Thoracic aorta (tissue), 2 donors: ENCODE measurements at places on chromosomes 2 and 18.

DNA sequence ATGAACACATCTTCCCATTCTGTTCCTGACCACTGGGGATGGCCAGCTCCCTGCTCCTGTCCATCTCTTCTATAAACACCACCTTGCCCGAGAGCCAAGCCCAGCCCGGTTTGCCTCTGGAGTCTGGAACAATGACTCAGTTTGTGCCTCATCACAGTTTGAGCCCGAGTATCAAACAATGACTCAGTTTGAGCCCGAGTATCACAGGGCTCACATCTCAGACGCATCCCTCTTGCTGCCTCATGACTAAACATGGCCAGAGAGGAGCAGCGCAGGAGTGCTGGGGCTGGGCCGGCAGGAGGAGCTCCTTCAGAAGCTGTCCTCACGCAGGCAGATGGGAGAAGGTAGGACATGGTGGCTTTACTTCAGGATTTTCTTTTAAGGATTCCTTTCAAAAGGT lies 68.7 kb downstream of the PXDN start:
- peak; percentile 47 for DNase-seq

GRCh38 chr2:58046335-58046584 lies 346 bp upstream of the VRK2 start:
- DNase-seq: no peak

GRCh38 chr2:1477196-1478040 lies 64.2 kb downstream of the TPO start:
- no peak for DNase-seq

GRCh38 chr2:121043827-121044222 lies 241.2 kb downstream of the TFCP2L1 start:
- DNase-seq: no peak

DNA sequence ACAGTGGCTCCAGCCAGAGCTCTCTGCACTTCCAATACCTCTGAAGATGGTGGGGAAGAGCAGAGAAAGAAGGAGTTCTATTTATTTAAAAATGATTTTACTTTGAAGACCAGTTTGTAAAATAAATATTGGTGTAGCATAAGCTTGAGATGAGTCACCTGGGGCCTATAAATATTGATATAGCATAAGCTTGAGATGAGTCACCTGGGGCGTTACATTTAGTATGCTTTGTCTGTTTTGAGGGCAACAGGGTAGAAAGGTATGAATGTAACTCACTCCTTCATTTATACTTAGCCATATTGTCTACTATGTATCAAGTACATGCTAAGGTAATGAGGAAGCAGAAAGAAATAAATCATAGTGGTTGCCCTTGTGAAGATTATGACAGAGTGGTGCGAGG lies 7.7 kb upstream of the SULT1C4 start:
- DNase-seq: no peak

DNA sequence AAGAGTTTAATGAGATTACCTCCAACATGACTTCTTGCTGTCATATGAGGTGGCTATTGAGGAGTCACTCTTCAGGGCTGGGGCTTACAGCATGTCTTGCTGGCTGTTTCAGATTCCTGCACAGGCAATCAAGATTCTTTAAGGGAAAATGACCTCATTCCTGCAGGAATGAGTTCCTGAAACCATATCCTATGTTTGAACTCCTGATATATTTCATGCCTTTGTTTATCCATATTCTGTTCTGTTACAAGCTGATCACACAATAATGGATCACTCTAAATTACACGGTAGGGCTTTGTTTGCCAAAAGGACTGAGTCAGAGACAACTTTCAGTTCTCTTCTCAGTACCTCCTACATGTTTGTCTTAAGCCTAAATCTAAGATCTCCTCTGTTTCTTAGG lies 879.8 kb upstream of the PIK3C3 start:
- DNase-seq: no peak

GRCh38 chr2:15159751-15160177 lies 401.4 kb downstream of the NBAS start:
- DNase-seq: no peak

DNA sequence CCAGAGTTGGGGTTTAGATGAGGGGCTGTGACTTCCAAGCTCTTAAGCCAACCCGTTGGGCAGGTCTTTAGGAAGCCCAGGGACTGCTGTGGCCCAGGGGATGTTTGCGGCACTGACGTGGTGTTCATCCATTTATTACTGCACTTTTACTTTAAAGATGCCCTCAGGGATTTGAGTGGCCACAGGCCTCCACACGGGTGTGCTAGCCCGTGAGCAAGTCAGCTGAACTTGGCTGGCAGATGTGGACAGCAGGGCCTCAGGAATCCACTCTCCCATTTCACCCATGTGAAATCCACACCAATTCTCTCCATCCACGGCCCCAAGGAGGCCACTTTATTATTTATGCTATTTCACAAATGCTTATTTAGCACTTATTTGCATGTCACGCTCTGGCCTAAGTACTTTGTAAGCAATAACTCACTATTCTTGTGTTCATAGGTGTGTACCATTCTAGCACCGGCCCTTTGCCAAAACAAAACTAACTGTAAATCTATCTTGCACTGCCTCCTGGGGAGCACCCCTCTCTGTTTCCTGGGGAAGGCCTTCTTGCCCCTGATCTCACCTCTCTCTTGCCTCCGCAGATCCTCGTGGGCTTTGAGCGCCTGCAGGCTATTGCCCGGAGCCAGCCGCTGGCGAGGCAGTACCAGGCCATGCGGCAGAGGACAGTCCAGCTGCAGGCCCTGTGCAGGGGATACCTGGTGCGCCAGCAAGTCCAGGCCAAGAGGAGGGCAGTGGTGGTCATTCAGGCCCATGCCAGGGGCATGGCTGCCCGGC lies 39.1 kb upstream of the GPR17 start:
- no peak for DNase-seq

GRCh38 chr2:20106746-20107145 lies 55.3 kb upstream of the LAPTM4A start:
- no peak for DNase-seq

GRCh38 chr2:200735061-200735460 lies 76.6 kb upstream of the BZW1 start:
- DNase-seq: no peak

DNA sequence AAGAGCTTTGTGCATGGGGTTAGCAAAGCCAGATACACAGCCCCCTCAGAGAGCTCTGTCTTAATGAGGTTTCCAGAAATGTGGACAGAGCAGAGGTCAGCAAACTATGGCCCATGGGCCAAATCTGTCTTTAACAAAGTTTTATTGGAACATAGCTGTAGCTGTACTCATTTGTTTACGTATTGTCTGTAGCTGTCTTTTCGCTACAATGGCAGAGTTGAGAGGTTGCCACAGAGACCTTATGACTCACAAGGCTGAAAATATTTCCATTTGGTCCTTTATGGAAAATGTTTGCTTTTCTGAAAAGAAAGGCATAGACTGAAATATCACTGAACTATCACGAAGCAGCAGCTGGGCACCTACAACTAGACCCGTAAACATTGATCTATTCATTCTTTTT lies 841.8 kb downstream of the SLC4A3 start:
- no peak for DNase-seq

- no peak for DNase-seq
Observed at GRCh38 chr2:22027345-22028005, 903.7 kb downstream of the TDRD15 start.

- no peak for DNase-seq
Observed at GRCh38 chr2:1972948-1973347, 228.6 kb upstream of the PXDN start.

GRCh38 chr2:88654714-88655113 lies 27.4 kb upstream of the EIF2AK3 start:
- DNase-seq: no peak

- DNase-seq: no peak
Observed at GRCh38 chr2:222465746-222466145, 41.4 kb downstream of the SGPP2 start.

GRCh38 chr2:70516596-70516995 lies 37.0 kb downstream of the TGFA start:
- DNase-seq: no peak

- DNase-seq: no peak
Observed at GRCh38 chr2:185375731-185376130, 362.9 kb upstream of the FSIP2 start.

DNA sequence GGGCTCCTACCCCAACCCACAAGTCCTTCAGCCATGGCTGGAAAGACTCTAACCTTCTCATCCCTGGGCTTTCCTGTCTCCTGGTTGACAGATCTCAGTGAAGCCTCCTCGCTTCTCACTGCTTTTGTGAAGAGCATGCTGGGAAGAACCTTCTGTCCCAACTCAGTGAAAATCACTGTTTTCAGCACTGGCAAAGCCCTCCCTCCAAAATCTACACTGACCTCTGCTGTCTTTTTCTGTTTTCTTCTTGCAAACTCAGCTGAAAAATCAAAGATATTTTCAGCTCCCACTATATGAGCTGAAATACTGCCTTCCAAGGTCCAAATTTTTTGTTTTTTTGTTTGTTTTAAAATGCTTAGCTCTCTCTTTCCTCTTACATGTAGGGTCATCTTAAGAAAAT lies 266.3 kb upstream of the AGAP1 start:
- no peak for DNase-seq

- no peak for DNase-seq
Observed at GRCh38 chr2:160835166-160835565, 325.1 kb upstream of the TANK start.

- DNase-seq: no peak
Observed at GRCh38 chr2:230874876-230875275, 10.1 kb downstream of the ITM2C start.

DNA sequence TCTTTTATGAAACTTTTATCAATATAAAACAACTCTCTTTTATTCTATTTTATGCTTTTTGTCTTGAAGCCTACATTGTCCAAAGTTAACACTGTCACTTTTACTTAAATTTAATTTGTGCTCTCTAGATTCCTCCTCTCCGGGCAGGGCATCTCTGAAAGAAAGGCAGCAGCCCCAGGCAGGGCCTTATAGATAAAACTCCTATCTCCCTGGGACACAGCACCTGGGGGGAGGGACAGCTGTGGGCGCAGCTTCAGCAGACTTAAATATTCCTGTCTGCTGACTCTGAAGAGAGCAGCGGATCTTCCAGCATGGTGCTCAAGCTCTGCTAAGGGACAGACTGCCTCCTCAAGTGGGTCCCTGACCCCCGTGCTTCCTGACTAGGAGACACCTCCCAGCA lies 447.7 kb upstream of the FANCL start:
- DNase-seq: no peak

GRCh38 chr18:64398320-64398719 lies 249.4 kb upstream of the LINC00305 start:
- DNase-seq: no peak

GRCh38 chr2:31227110-31227509 lies 6.8 kb upstream of the EHD3 start:
- DNase-seq: no peak

- no peak for DNase-seq
Observed at GRCh38 chr2:88599527-88599926, 27.7 kb downstream of the EIF2AK3 start.

DNA sequence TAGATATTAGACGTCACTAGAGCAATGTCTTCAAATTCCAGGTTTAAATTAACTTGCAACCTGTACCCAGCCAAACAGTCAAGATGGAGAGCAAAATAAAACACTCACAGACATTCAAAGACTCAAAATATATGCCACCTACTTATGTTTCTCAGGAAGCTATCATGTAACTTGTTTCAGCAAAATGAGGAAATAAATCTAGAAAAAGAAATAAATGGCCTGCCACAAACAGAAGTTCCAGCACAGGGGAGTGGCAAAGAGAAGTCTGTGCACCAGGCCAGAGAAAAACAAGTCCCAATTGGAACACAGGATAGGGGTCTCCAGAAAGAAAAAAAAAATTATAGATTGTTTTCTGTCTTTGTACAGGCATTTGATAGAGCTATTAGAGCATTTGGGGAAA lies 96.7 kb downstream of the LRP2 start:
- no peak for DNase-seq

GRCh38 chr2:57536535-57537231 lies 509.9 kb upstream of the VRK2 start:
- DNase-seq: no peak

DNA sequence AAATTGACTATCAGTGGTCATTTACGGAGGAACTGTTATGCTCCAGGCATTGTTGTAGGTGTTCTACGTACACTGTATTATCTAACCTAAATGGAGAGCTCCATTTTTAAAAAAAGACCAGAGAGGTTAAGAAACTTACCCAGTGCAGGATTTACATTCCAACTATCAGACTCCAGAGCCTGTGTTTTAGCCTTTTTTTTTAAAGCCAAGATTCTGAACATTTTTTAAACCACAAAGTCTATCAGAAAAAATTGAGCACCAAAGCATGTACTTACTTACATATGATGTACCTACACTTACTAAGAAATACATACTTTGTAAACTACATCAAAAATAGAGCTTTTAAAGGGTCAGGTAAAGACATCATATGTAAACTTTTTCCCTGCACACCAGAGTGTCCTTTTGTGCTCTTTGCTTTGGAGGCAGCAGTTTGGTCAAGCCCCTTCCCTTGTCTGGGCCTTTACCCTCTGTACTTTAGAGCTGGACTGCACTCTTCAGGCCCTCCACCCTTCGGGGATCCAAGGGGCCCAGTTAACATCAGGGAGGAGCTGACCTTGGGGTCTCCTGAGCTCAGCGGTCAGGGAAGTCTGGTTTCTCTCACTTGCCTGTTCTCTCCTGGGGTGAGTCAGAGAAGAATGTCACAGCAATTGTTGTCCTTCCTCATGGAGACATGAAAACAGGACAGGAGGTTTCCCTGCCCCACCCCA lies 58.4 kb downstream of the ITGB1BP1 start:
- DNase-seq: no peak

DNA sequence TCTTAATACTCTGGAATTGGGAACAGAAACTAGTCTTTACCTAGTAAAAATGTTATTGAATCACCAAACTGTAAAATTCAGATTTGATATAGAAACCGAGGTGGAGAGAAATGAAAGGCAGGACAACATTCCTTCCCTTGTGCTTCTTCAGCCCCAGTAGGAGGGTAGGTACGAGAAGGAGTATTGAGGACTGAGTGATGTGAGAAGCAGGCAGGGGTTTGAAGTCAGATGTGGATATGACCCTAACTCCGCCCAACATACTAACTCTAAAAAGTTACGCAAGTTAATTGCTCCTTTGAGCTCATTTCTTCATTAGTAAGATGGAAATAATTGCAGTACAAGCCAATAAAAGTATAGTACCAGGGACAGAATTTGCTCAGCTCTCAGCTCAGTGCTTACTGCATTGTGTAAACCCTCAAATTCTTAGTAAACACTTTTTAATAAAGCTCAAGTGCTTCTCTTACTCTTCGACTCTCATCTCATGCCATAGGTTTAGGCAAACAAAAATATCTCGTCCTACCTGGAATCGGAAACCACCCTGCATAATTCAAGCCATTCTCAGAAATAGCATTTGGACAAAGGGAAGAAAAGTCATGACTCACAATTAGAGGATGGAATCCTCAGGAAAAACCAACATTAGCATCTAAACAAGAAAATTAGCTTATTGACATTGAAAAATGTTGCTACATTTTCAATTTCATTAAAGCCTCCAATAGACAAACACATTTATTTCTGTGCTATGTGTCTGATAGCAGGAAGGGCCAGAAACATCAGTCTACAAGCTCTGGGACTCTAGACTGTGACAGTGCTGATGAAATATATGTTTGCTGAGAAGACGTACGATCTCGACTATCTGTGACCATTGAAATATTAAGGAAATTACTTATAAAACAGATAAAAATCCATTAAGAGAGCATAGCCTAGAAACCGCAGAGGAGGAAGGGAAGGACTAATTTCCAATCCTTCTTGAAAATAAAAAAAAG lies 161.3 kb downstream of the HNMT start:
- DNase-seq: no peak
